Anterior cingulate cortex (tissue), 58 donors: ENCODE measurements at places on chromosomes 13 and 19.

GRCh38 chr13:31310356-31310755 lies 110.6 kb downstream of the B3GLCT start:
- DNase-seq, result no peak

- no peak for DNase-seq
Observed at GRCh38 chr19:39834287-39834841, 402 bp upstream of the DYRK1B start.

DNA sequence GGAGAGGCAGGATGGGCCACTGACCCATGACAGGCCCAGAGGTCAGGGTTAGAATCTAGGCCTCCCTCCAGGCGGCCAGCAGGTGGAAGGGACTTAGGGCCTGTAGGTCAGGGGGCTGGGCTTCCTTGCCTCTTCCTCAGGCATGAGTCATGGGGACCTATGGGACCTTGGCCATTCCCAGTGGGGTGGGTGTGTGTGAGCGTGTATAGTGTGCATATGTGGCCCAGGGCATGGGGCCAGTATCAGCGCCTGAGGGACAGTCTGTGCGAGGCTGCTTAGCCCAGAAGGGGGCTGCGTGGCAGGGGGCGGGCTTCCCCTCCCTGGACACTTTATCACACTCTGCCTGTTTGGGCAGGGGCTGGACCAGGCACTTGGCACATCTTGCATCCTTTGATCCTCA lies 13.3 kb downstream of the KCTD15 start:
- no peak for DNase-seq

GRCh38 chr19:45117167-45117594 lies 24.2 kb downstream of the PPP1R37 start:
- DNase-seq, result no peak

DNA sequence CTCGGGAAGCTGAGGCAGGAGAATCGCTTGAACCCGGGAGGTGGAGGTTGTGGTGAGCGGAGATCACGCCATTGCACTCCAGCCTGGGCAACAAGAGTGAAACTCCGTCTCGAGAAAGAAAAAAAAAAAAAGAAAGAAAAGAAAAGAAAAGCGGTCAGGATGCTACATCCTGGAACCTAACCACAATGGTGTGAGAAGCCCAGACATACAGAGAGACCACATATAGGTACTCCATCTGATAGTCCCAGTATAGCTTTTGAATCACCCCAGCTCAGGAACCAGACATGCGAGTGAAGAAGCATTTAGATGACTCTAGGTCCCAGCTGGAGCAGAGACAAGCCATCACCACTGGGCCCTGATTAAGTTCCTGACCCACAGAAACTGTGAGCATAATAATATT lies 3.2 kb downstream of the IFNL1 start:
- no peak for DNase-seq

DNA sequence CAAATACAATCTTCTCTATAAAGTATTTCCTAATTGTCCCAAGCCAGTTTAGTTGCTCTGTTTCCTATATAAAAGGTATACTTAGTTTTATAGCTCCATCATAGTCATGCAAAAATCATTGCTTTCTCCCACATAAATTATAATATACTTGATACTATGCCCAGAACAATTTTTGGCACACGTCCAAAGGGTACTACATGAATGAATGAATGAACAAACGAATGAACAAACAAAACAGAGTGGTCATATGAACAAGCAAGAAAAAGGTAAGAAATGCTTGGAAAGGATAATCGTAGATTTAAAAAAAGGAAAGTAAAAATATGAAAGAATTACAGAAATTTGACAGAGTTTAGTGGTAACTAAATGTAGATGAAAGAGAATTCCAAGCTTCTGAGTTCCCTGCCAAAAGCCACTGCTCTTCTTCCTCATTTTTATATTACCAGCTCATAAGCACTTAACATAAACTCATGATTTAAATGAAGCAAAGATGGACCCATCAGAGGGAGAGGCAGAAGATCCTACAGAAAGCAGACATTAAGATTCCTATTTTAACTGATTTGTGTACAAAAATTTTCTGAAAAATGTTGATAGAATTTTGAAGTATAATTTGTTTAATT lies 123.2 kb downstream of the ENOX1 start:
- no peak for DNase-seq

- no peak for DNase-seq
Observed at GRCh38 chr13:50493683-50494082, 349.8 kb downstream of the DLEU7 start.
